ENCODE measurements at places on chromosomes 3 and 15. TPM values are rescaled to one million over a fixed set of nuclear protein-coding genes. Genes with fewer than 3 reads are reported as not detected.

The P2RY12 gene
- not detected for total RNA-seq

- no peak for DNase-seq
- peaks cover 11% of the 10 kb centered on the region for H3K4me1 ChIP-seq
- H3K36me3 ChIP-seq, result no peaks in the 10 kb centered on the region
Observed at GRCh38 chr15:70348581-70349344, 251.0 kb upstream of the TLE3 start.

- H3K4me3 ChIP-seq, result no peak overlapping the region
- H3K27ac ChIP-seq, result no peak overlapping the region
- DNase-seq, result no peak
Observed at GRCh38 chr3:179454887-179455286, 3.6 kb upstream of the GNB4 start.

- DNase-seq, result no peak
- H3K4me3 ChIP-seq, result no peak overlapping the region
- H3K36me3 ChIP-seq, result peaks cover 7% of the 10 kb centered on the region
- no peaks in the 10 kb centered on the region for H3K27me3 ChIP-seq
- H3K4me1 ChIP-seq, result peaks cover 39% of the 10 kb centered on the region
Observed at GRCh38 chr3:97658668-97659285, 105.8 kb upstream of the ARL6 start.

Data from WTC11 (cell line).